Ovary (tissue), 10 donors: ENCODE measurements at places on chromosomes 16 and 17. TPM values are rescaled to one million over a fixed set of nuclear protein-coding genes. Genes with fewer than 3 reads are reported as not detected.

Gene KRTAP4-4
- not detected for total RNA-seq

- DNase-seq: peak; percentile 64
Observed at GRCh38 chr16:46853713-46854443, 22.9 kb upstream of the C16orf87 start.

DNA sequence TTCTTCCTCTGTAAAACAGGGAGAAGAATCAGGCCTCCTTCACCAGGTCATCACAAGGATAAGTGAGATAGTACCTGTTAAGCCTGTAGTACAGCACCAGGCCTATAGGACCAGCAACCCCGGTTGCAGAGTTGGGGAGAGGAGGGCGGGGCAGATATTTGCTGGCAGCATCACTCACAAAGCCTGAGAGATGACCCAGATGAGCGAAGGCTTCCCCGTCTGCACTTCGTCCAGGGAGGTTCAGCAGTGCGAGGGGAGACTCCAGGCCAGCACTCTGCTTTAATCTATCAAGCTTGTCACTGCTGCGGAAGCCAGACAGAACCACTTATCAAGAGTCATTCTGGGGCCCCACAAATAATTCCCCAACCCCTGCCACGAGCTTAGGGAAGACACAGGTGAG, 15.8 kb upstream of the RBBP6 start:
- DNase-seq: no peak

Gene HOXB13
- 0.38 TPM for total RNA-seq

GRCh38 chr17:80949451-80950421, 41.9 kb upstream of the CHMP6 start:
- no peak for DNase-seq

GRCh38 chr17:80727409-80727755, 182.7 kb downstream of the RPTOR start:
- DNase-seq: no peak

DNA sequence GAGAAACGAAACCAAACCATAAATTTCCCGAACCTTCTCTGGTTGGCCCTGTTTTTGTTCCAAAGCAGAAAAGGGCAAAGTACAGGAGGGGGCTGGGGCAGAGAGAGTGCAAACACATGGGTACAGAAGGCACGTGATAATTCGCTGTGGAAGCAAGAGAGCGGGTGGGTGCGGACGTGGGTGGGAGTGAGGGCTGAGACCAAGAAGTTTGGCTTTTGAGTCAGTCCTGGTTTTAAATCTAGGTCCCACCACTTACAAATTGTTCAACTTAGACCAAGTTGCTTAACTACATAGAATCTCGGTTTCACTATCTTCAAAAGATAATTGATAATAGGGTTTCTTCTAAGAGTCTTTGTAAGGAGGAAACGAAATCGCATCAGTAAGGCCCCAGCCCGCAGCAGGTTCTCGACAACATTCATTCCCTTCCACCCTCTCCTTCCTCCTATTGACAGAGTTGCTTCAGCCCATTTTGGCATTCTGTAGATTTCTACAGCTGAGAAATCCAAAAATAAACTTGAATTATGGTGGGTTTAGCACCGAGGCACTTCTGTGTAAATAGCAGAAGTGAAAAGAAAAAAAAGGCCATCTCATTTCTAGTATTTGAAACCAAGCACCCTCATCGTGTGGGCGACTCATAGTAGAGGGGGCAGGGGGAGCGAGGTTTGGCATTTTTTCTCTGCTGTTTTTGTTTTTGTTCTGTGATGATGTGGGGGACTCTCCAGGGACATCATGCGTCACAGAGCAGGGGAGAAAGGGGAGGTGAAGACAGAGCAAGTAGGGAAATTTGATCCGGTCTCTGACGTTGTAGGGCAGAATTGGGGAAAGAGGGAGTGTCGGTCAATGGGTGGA, 33.6 kb upstream of the CCR7 start:
- DNase-seq: peak; percentile 36

- DNase-seq: no peak
Observed at GRCh38 chr16:17830651-17831050, 359.9 kb upstream of the XYLT1 start.

DNA sequence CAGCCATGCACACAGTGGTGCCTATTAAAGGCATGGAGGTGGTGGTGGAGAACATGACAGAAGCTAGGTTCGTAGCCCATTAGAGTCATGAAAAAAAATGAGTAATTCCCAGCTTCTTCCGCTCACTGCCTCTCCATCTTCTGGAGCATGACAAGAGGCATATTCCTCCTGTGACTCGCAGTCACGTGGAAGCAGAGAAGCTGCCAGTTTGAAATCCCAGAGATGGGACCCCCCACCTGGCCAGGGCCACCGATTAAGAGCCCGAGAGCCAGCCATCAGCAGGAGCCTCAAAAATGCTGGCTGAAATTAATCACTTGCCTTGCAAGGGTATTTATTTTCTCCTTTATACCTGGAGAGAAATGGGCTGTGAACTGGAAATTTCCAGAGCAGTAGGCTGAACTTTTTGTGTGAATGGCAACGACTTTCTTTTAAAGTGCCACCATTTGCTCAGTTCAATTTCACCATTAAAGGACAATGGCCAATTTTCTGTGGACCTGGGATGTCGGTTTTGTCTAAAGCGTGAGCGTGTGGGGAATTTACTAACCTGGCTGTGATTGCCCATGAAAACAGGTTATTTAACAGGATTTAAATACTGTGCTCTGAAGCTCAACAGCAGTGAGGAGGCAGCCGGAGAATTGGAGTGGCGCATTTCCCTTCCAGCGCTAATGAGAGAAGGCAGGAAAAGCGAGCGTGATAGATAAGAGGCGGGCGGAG, 189.7 kb upstream of the SDK2 start:
- no peak for DNase-seq

DNA sequence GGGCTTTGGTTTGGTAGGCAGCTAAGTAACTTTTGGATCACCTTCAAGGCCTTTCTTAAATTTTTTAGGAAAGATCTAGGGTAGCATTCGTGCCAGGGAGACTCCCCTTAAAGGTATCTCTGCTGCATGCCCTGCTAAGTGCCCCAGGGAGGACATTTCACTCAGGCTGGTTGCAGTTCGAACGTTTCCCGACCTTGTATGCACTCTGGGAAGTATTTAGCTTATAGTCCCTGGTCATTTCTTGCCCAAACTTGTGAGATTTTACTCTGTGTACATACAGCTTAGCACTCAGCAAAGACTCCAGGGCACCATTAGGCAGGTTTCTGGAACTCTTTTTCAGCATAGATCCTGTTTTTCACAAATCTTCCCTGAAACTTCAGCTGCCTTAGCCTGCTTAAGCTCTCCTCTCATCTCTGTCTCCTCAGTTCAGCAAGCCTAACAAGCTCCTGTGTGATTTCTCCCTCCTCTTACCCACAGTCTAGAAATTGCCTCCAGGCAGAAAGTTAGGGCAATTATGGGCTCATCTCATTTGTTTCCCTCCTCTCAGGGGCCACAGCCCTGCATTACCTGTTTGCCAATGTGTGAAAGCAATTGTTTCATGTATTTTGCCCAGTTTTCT, 84.6 kb downstream of the MRTFB start:
- no peak for DNase-seq

- DNase-seq: no peak
Observed at GRCh38 chr17:66805567-66805966, 29.4 kb upstream of the CACNG5 start.

- no peak for DNase-seq
Observed at GRCh38 chr17:9726291-9726690, 65.1 kb downstream of the DHRS7C start.

GRCh38 chr16:85266857-85267256, 154.6 kb upstream of the CIBAR2 start:
- DNase-seq: no peak

Gene TSPAN10
- total RNA-seq: 3.3 TPM

DNA sequence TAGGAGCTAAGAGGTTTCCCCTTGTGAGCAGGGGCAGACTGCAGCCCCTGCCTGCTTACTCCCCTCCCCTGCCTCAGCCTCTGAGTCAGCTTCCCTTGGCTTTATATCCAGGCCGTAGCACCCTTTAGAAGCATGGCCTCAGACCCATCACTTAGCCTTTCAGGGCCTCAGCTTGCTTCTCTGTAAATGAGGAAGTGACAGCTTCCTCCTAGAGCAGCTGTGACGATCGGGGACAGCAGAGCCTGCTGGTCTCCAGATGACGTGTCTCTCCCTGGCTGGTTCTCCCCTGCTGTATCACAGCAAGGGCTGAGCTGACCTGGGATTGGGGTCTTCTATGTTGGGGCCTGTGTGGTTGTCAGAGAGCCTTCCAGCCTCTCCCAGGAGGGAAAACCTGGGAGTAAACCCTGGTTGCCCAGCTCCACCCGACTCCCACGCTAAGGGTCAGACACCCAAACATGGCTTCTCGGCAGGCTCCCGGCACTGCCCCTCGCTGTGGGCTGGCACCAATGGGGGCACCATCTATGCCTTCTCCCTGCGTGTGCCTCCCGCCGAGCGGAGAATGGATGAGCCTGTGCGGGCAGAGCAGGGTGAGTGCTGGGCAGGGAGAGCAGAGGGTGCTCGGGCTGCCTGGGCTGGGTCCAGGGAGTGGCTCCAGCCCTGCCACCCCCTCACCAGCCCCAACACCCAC, 16.3 kb upstream of the MYO15B start:
- no peak for DNase-seq

Gene WFDC1
- total RNA-seq: 0.78 TPM

DNA sequence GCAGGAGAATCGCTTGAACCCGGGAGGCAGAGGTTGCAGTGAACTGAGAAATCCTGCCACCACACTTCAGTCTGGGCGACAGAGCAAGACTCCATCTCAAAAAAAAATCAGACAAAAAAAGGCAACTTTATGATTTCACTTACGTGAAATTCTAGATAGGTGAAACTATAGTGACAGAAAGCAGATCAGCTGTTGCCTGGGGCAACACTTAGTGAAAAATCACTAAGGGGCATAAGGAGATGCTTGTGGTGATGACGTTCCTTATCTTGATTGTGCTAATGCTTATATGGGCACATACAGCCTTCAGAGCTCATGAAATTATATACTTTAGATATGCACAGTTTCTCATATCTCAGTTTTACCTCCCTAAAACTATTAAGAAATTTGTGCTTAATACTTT, 41.6 kb upstream of the SLC5A10 start:
- DNase-seq: no peak

Gene SLC6A2
- 0.30 TPM for total RNA-seq

DNA sequence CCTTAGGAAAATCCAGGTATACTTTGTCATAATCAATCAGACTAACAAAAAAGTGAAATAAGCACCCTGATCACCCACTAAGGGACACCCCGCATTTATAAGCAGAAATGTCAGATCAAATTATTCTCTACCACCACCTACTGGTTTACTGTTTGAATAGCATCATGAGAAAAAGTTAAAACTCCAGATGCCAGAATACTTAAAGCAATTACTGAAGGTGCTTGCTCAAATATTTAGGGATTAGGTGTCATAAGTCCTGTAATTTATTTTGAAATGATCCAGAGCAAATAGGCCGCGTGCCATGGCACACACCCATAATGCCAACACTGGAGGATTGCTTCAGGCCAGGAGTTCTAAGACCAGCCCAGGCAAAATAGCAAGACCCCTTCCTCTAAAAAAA, 2.3 kb downstream of the TOP2A start:
- no peak for DNase-seq

- DNase-seq: no peak
Observed at GRCh38 chr17:63102034-63102433, 136.0 kb downstream of the TANC2 start.

GRCh38 chr17:29560316-29560715, 6.5 kb downstream of the ABHD15 start:
- DNase-seq: no peak

Gene SEC14L5
- total RNA-seq: 0.51 TPM

DNA sequence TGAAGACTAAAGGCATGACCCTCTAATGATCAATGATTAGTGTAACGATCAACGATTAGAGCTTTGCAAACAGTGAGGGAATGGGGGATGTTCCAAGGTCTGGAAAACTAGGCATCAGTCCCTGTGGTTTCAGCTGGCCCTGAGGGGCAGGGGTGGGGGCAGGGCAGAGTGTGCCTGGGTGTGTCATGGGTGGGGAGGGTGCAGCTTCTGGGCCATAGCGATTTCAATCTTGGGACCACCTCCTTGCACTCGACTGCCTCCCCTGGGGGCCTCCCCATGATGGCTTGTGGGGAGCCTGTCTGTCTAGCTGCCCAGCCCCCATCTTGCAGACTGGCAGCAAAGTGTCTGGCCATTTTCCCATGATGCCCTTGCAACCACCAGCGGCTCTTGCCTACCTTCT, 8.4 kb downstream of the TAC4 start:
- no peak for DNase-seq

GRCh38 chr17:67520252-67520906, 143.3 kb downstream of the PITPNC1 start:
- DNase-seq: no peak

GRCh38 chr16:50762241-50762640, 20.4 kb downstream of the CYLD start:
- no peak for DNase-seq

DNA sequence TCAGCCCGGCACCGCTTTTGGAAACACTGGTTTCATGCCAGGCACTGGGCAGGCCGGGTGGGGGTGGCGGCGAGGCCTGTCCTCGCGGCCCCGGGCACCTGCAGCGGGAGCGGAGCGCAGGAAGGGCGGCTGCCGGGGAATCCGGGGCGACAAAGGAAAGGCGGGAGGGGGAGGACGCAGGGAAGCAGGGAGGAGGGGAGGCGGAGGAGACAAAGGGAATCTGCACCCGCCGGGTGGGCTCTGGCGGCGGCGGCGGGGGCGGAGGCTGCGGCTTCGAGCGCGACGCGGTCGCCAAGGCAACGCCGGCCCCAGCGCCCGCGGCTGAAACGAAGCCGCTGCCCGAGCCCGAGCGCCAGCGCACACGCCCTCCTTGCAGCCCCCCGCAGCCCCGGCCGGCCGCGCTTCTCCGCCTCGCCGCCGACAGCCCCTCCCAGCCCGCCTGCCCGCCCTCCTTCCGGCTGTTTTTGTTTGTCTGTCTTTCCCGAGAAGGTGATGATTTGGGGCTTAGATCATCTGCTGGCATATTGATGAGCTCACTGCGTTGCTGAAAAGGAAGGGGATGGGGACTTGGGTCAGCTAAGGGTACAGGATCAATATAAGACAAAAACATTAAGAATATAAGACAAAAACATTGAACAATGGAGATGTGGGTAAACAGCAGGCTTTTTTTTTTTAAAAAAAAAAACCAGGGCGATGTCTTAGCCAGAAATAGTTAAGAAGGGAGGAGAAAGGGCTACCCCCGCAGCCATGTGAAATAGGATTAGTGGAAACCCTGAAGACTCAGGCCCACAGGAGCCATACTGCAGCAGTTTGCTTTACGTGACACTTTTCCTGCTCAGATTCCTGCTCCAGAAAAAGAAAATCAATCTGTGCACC, 32.7 kb downstream of the CDK5R1 start:
- DNase-seq: no peak
